ENCODE measurements at places on chromosomes 5 and 9. TPM values are rescaled to one million over a fixed set of nuclear protein-coding genes. Genes with fewer than 3 reads are reported as not detected.

DNA sequence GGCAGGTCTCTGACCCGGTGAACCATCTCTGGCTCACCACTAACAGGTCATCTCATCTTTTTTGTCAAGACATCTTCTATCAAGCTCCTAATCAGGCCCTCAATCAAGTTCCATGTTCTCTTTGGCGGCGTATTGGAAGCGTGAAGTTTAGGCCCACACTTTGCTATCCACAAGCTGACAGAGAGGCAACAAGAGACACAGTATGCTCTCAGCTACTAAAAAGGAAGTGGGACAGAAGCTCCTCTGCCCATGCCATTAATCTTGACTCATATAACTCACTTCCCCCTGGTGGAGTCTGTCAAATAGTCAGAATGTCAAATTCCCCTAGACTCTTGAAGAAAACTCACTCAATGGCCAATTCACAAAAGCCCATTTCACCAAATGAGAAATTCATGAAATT lies 77.6 kb upstream of the TMC1 start:
- DNase-seq, result no peak

CA9 gene
- 0.60 TPM for polyA plus RNA-seq

MTX3 gene
- polyA plus RNA-seq, result 21.4 TPM

DNA sequence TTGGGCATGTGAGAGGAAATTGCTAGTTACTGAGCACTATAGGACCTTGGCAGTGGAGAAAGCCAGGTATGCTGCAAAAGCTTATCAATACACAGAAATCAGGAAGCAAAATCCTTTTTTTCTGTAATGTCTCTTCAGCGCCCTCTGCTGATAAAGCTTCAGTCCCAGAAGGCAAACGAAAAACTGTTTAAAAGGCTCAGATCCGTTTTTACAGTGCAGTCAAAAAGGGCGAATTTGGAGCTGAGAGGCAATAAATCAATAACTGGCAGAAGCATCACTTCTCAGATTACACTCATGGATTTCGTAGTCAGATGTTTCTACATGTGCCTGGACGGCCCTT lies 1.1 kb upstream of the MAN2A1 start:
- DNase-seq, result no peak

- DNase-seq, result no peak
Measured at GRCh38 chr5:45737153-45737552, 41.0 kb upstream of the HCN1 start.

GRCh38 chr5:109318455-109319108 lies 91.2 kb downstream of the PJA2 start:
- DNase-seq, result no peak

ENTPD8 gene
- polyA plus RNA-seq, result 0.54 TPM

GRCh38 chr9:12658531-12659209 lies 34.5 kb upstream of the TYRP1 start:
- DNase-seq, result no peak

All from right renal pelvis (tissue), 4 donors.